ENCODE measurements at places on chromosomes 11 and 22. TPM values are rescaled to one million over a fixed set of nuclear protein-coding genes. Genes with fewer than 3 reads are reported as not detected.

Gene OR52H1
- total RNA-seq = not detected

Gene APOBEC3F
- total RNA-seq = 2.5 TPM

Gene HBG2
- total RNA-seq = not detected

Gene ROM1
- 6.7 TPM for total RNA-seq

Gene OR51B4
- not detected for total RNA-seq

Gene SAA4
- 4.1 TPM for total RNA-seq

DNA sequence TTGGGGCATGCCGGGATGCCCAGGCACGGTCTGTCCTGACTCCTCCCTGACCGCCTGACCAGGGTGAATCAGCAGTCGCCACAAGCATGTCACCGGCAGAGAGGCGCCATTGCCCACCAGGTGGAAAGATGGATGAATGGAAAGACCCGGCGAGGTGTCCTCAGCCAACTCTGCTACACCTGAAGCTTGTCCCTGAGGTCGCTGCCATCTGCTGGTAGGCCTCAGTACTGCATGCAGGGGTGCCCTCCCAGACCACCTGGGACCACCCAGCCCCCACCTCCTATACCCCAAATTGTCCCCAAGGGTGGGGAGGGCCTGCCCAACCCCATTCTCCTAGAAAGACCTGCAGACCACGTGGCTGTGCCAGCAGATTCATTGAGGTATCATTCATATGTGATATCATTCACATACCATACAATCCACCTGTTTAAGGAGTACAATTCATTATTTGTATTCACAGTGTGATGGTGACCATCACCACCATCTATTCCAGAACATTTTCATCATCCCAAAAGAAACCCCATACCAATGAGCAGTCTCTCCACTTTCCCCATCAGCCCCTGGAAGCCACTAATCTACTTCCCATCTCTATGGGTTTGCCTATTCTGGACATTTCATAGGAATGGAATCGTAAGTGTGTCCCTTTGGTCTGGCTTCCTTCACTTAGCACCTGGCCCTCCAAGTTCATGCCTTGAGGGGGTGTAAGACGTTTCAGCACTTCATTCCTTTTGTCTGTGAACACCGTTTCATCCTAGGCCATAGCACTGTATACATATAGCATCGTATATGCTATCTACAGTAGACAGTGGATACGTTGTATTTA, 17.5 kb downstream of the FGF3 start:
- DNase-seq = no peak

- DNase-seq = no peak
Observed at GRCh38 chr22:29325356-29325755, 9.9 kb upstream of the RASL10A start.

DNA sequence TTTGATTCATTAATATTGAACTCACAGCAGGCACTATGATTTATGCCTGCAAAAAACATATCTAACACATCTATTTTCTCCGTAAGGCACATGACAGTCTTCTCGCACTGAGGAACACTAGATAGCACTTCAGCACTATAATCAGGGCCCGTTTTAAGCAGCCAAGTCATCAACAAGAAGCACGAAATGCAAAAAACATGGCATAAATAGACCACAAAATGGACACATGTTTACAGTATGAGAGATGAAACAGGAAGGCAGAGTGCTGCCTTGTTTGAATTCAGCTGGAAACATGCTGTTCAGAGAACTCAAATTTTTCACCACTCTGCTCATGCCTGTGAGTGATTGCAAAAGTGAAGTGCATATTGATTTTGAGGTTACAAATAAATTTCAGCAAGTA, 205.8 kb upstream of the PDGFD start:
- DNase-seq = no peak

- DNase-seq = no peak
Observed at GRCh38 chr22:46774980-46775849, 12.8 kb downstream of the TBC1D22A start.

DNA sequence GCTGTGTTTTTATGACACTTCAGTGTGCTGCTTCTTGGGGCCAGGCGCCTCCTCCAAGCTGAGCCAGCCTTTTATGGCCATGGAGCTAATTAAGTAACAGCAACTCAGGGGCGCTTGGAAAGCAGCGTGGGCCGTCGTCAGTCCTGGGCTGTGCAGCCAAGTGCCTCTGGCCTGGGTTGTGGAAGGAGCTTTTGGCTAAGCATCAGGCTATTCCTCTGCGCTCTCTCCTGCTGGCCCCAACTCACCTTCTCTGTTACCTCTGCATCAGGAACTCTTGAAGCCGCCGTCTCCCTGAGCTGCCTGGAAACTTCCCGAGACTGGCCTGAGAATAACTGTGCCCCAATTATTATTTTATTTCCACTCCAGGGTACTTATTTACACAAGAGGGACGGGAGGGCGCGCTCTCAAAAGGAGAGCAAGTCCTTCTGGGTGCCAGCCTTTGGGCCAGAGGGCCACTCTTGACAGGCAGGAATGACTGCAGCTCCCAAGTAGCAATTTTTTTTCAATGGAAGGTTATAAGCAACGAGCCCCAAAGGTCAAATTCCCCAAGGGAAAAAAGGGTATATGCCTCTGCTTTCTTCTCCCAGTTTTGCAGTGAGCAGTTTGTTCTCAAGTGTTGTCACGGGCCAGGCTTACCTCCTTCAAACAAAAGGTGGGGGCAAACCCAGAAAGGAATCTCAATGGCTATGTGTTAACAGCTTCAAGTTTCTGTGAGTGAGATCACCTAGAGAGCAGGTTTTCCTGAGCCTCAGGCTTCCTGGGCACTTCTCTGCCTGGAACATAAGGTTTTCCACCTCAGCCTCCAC, 38.5 kb upstream of the NAV2 start:
- DNase-seq = no peak

DNA sequence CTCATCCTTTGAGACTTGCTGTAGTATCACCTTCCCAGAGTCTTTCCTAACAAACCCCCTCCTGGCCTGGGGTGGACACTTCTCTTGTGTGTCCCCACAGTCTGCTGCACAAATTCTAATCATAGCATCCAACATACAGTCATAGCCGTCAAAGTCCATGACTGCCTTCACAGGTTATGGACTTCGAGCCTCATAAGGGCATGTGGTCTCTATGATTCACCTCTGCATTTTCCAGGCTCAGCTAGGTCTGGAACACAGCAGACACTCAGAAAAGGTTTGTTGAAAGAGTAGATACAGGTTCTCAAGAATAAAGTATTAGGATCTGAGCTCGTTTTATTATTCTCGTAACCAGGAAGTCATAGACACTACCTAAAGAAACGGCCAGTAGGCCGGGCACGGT, 13.2 kb upstream of the SCUBE2 start:
- DNase-seq = no peak

- DNase-seq = no peak
Observed at GRCh38 chr11:73810637-73811036, 23.0 kb downstream of the MRPL48 start.

- DNase-seq = no peak
Observed at GRCh38 chr11:96506953-96507354, 117.1 kb downstream of the JRKL start.

DNA sequence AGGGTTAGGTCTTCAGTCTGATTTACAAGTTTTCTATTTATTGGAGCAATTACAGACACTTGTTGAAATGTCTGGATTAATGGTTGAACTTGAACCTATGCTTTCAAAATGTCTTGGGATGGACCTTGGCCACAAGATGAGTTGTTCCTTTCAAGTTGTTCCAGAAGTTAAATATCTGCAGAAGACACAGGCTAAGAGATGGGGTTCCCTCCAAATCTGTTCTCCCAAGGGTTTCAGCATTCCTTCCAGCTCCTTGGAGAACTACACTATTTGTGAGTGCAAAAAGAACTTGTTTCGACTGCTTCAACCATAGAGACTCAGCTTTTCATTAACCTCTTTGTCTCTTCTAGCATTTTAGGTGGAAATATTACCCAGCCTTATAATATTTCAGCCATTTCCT, 189.0 kb upstream of the BLID start:
- DNase-seq = no peak

DNA sequence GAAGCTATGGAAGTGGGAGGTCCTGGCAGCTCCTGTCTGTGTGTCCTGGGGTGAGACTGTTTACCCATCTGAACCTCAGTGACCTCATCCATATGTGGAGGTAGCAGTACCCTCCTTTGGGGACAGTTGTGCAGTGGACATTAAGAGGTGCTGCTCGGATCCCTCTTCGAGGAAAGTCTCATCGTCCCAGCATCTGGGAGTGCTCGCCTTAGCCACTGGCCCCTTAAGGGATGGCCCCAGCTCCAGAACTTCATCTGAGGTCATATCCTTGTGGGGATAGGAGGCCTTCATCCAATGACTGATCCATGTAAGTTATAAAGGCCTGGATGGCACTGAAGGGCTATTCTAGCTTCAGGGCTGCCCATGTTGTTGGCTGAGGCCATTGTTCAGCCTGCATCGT, 538.1 kb downstream of the MIAT start:
- no peak for DNase-seq

GRCh38 chr11:64776875-64777274, 1.5 kb downstream of the SF1 start:
- no peak for DNase-seq

DNA sequence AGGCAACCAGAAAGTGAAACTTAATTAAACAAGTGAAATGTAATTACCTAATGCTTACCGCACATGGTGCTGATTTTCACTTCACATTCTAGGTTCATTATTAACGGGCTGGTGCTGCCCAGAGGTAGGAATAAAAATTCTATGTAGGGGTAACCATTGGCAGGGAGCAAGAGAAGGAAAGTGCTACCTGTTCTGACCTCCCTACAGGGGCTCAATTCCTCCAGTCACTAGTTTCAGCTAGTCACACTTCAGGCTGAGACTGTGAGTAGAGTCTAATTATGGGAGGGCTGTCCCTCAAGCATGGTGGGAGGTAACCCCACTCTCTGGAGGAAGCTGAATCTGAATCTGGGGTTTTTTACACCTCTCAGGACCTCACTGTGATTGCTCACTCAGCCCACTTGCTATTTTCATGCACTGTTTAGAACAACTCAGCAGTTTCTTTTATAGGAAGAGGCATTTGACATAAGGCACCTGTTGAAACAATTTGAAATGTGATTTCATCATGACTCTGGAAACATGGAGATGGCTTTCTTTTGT, 75.4 kb downstream of the MAML2 start:
- no peak for DNase-seq

Data from mesenteric fat pad (tissue), 1 donor.